ENCODE measurements at places on chromosomes 11 and 22.

GRCh38 chr22:48444320-48445112, 1383.2 kb downstream of the BRD1 start:
- no peak for DNase-seq

GRCh38 chr11:6204706-6205105, 651 bp upstream of the C11orf42 start:
- DNase-seq, result no peak

DNA sequence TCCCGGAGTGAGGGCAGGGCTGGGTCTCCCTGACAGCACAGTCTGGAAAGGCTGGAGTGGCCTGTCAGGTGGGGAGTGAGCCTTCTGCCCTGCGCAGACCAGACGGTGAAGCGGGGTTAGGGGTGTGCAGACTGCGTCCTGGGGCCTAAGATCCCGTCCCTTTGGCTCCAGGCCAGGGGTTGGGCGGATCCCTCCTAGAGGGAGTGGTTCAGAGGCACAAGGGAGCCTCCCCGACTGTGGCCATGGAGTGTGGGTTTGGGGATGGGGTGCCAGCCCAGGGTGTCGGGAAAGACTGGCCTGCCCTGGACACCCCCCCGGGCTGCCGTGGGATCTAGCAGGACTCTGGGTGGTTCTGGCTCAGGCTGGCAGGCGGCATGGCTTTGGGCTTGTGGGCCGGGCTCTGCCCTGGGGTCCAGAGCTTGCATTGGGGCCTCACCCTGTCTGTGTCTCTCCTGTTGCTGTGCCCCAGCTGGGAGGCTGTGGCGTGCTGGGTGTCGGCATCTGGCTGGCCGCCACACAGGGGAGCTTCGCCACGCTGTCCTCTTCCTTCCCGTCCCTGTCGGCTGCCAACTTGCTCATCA, 19.5 kb downstream of the TSPAN4 start:
- no peak for DNase-seq

- DNase-seq, result no peak
These were observed 94.7 kb downstream of the CACNA1I start for GRCh38 chr22:39665229-39665628.

DNA sequence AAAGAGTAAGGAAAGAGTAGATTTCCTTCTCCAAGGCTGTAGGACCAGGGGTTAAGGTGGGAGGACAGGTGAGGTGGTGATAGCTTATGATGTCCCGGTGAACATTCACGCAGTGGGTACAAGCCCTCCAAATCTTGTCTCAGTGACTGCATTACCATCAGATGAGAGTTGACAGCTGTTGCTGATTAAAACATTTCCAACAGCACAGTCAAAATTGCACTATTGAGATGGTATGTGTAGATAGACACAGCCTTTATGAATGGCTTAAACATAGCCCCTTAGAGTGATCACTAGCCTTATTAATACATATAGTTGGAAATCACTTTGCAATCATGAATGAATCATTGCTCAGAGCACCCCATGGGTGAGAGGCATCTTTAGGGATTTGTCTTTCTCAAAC, 7.3 kb downstream of the NELL1 start:
- DNase-seq, result no peak

GRCh38 chr11:95877291-95877690, 46.6 kb downstream of the MTMR2 start:
- DNase-seq, result no peak

GRCh38 chr11:18495271-18495670, 31.5 kb downstream of the TSG101 start:
- no peak for DNase-seq

DNA sequence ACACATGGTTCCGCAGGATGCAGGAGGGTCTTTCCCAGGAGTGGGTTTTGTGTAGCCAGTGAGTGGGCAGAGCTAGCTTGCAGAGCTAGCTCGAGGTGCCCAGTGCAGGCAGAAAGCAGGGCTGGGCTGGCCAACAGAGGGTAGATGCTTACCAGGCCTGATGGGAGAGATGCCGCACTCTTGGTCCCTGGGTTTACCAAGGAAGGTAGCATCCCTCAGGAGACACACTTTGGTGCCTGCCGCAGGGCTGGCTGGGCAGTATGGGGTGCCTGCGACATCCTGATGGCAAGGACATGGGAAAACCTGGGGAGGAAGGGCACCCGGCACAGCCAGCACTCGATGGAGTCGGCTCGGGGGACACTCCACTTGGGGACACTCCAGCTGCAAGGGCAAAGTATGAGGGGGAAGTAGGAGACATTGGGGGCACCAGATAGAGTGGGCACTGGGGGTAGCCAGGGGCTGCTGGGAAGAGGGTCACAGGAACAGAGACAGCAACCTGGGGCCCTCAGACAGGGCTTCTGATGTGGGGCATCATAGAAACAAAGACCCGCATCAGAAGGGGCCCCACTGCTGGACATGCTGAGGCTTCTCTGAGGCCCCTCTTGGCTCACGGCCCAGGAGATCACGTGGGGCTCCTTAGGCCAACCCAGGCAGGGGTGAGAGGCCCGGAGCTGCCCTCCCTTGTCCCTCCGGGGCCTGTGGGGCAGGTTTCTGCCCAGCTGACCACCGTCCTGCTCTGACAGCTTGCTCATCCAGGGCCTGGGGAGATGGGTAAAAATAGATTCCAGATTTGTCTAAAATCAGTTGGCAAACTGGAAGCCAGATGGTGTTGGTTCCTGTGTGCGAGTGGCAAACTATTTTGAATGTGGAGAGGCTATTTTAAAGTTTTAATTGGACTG, 89.8 kb downstream of the MORC2 start:
- no peak for DNase-seq

GRCh38 chr22:46355369-46355995, 20.0 kb downstream of the TRMU start:
- DNase-seq, result peak; percentile 85

GRCh38 chr22:43616645-43617044, 195.5 kb downstream of the EFCAB6 start:
- no peak for DNase-seq

GRCh38 chr11:68503251-68503687, 42.7 kb downstream of the PPP6R3 start:
- DNase-seq, result no peak

- DNase-seq, result peak; percentile 80
These were observed 3.2 kb downstream of the TBC1D10C start for GRCh38 chr11:67406969-67407687.

DNA sequence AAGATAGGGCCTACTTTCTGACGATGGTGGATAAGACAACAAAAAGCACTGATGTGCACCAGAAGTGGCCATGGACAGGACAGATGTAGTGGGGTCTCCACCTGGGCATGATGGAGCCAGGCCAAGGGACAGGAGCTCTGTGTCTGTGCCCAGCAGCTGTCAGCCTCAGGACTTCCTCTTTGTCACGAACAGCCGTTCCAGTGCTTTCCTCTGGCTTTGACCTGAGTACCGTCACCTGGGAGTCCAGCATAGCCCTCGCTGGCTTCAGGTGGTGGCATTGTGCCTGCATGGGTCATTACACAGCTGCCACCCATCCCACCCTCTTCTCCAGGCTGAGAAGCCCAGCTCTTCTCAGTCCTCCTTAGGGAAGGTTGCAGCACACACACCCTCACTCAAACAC, 137.8 kb downstream of the GRIK4 start:
- DNase-seq, result no peak

DNA sequence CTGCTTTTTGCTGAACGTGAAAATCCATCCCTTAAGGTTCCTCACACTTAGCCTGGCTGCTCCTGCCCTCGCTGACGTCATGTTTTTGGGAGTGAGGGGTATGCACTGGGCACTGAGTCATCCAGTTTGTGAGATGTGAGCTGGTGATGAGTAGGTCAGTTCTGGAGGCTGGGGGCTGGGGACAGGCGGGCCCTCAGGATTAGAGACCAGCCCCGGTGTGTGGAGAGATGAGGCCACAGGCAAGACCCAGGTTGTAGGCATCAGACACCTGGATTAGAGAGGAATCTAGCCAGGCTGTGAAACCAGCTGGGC, 9.2 kb downstream of the KCNC1 start:
- no peak for DNase-seq
